ENCODE measurements at places on chromosomes 4 and X.

- no peak for DNase-seq
Observed at GRCh38 chr4:165383591-165384073, 4.8 kb downstream of the CPE start.

- peak; percentile 6 for DNase-seq
Observed at GRCh38 chr4:52957835-52958631, 95.9 kb downstream of the RASL11B start.

DNA sequence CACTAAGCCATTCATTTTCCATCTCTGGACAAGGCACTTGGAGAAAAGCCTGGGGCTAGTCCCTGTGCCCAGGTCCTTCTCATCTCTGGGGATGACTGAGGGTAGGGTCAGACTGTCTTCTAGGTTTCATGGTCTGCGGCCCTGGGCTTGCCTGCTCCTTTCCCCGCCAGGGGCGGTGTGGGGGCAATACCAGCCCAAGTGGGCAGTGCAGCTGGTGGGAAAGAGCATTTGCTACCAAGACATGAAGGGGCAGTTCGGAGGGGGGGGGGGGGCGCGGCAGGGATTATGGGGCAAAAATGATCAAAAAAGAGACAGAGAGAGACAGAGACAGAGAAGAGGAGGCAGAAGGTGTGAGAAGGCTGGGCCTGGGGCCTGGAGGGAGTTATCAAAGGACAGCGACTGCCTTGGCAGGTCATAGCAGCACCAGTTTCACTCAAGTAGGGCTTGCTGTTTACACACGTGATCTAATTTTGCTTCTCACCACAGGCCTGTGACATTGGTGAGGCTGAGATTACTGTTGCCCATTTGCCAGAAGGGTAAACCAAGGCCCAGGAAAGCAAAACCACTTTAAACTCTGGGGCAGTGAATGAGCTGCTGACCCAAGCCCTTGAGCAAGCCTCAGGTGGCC lies 56.1 kb downstream of the PJA1 start:
- DNase-seq: no peak

DNA sequence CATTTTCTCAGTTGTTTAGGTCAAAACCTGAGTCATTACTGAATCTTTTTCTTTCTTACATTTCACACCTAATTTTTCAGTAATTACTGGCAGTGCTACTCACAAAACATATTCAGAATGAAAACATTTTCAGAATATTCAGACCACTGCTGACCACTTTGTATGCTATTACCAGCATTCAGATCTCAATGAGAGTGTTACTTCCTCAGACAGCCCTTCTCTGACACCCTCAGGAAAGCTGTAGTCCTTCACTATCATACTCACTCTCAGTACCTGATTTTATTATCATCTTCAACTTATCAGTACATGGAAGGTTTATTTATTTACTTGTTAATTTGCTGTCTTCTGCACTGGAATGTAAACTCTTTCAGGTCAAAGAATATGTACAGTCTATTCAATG lies 12.3 kb upstream of the ALB start:
- DNase-seq: no peak

GRCh38 chrX:49656533-49656932 lies 39.3 kb downstream of the PAGE1 start:
- no peak for DNase-seq

- DNase-seq: no peak
Observed at GRCh38 chr4:150906987-150907633, 108.0 kb downstream of the LRBA start.

DNA sequence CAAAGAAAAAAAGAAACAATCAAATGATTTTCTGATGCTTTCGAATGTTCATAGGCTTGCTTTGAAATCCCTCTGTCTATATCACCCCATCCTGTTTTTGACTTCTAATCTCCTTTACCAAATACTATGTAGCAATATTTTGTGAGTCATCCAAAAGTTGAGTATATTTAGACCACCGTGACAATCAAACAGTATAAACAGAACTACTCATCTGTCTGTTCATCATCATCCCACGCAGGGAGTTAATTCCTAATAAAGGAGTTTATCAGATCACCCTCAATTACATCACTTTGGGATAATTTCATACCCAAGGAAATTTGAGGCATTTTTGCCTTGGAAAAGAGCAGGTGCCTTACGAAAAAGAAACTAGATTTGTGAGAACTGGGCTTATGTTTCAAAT lies 212.9 kb downstream of the CBR4 start:
- peak; percentile 48 for DNase-seq

GRCh38 chr4:1767770-1768366 lies 25.2 kb upstream of the FGFR3 start:
- DNase-seq: peak; percentile 62

- no peak for DNase-seq
Observed at GRCh38 chr4:158841540-158841939, 72.7 kb downstream of the FNIP2 start.

GRCh38 chr4:3213661-3214250 lies 35.2 kb upstream of the MSANTD1 start:
- no peak for DNase-seq

GRCh38 chr4:16337936-16338335 lies 111.7 kb upstream of the TAPT1 start:
- DNase-seq: no peak

GRCh38 chr4:110292994-110293744 lies 94.8 kb upstream of the ELOVL6 start:
- DNase-seq: no peak

GRCh38 chrX:334971-335757 lies 16.6 kb upstream of the GTPBP6 start:
- DNase-seq: no peak

DNA sequence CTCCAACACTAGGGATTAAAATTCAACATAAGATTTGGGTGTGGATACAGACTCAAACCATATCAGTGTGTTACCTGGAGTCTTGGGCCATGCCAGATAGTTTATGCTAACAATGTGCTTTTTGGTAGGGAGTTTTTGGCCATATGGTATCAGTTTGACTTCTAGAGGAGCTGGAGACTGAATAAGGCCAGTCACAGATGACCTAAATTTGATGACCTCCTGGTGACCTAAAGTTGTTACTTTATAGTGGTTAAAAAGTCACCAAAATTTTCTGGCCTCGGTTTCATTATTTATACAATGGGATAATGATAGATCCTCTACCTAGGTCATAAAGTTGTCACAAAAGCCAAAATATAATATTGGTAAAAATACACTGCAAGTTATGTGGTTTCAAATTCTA lies 877.1 kb downstream of the RAPGEF2 start:
- DNase-seq: no peak

DNA sequence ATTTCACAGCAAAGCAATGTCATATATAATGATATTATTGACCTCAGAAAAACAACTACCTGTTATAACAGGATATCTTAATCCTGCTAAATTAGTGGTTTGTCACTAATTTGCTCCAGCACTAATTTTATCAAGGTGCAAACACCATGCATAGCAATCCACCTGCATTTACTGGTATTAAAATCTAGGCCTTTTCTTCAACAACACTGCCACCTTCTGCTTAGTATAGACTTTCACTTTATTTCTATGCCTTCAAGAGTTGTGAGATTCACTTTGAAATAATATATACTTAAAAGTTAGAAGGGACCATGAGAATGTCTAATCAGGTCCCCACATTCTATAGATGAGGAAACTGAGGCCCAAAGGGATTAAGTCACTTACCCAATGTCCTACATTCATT lies 82.1 kb upstream of the IQCM start:
- DNase-seq: no peak

GRCh38 chr4:62927574-62927973 lies 1481.7 kb downstream of the TECRL start:
- no peak for DNase-seq

GRCh38 chrX:37509349-37509748 lies 62.1 kb upstream of the LANCL3 start:
- no peak for DNase-seq

DNA sequence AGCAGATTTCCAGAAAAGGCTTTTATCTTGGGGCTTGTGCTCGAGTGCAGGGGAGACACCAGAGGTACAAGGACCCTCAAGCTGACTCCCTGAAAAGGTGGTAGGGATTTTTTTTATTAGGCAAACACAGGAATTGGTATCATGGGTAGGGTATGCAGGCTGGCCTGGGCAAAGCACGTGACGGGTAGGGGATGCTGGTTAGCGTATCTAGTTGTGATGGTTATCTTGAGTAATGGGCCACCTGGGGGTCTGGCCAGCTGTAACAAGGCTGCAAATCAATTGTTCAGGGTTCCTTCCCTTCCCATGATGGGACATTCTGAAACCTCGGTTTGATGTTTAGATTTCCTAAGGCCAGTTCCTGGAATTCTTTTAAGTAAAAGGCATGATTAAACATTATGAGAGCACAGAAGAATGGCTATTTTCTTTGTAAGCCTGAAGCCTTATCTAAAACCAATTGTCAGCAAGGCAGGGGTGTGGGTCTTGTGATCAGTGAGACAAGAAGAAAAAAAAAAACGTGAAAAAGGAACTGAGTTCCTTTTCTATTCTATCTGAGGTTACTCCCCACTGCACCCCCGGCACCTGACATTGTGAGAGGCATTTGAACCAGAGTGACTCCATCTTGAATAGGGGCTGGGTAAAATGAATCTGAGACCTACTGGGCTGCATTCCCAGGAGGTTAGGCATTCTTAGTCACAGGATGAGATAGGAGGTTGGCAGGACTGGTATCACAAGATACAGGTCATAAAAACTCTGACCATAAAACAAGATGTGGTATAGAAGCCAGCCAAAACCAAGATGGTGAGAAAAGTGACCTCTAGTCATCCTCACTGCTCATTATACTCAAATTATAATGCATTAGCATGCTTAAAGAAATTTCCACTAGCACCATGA lies 64.2 kb upstream of the S100G start:
- no peak for DNase-seq

All from AG08395 (cell line).